Eye (tissue), 1 donor: ENCODE measurements at places on chromosomes 13 and 19.
A peak's percentile ranks its signal among the peaks of the same experiment; 100 is the strongest.

DNA sequence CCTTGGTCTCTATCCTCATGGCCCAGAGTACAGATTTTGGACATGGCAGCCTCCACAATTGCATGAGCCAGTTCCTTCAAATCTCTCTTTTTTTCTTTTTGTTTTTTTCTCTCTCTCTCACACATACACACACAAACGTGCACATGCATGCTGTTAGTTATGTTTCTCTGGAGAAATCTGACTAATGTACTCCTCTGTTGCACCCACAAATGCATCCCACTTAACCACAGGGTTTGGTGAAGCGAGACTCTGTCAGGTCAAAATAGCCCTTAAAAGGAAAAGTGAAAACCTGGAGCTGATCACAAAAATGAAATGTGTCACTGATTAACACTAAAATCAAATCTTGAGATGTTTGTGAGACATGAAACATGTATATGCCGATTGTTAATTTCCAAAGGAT is 374.6 kb upstream of the ARGLU1 start:
- no peak for DNase-seq

- DNase-seq: no peak
These were observed 35.2 kb upstream of the SLC46A3 start for GRCh38 chr13:28753946-28754345.

DNA sequence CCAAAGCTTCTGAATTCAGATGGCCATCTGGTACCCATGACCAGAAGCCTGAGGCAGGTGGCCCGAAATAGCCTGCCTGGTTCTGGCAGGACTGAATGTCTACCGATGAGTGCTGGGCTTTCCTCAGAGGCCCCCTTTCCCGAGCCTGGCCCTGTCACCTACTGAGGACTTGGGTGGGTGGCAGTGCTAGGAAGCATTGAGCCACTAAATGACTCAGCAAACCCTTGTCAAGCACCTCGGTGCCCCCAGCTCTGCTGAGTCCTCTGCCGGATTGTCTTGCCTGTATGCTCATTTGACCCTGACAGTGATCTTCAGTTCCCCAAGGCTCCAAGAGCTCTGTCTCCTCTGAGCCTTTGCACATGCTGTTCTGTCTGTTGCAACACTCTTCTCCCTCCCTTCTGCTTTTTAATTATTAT is 17.9 kb downstream of the PPP1R37 start:
- DNase-seq: no peak

- peak; percentile 71 for DNase-seq
These were observed 33.9 kb upstream of the CEACAM21 start for GRCh38 chr19:41541990-41542584.

- DNase-seq: no peak
These were observed 74.5 kb downstream of the ZIC5 start for GRCh38 chr13:99897076-99897440.

- no peak for DNase-seq
These were observed 24.6 kb downstream of the XPO4 start for GRCh38 chr13:20877902-20878301.

DNA sequence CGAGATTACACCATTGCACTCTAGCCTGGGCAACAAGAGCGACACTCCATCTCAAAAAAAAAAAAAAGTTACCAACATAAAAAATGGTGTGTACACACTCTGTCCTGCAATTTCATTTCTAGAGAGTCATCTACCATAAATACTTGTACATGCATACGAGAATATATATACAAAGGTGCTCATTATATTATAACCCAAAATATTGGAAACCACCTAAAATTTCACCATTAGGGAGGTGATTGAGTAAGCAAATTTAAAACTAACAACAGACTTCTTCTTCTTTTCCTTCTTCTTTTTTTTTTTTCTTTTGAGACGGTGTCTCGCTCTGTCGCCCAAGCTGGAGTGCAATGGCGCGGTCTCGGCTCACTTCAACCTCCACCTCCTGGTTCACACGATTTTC is 7.4 kb upstream of the C5AR1 start:
- no peak for DNase-seq

GRCh38 chr13:24348797-24349515 is 39.6 kb downstream of the C1QTNF9 start:
- DNase-seq: no peak

- no peak for DNase-seq
These were observed 4.8 kb upstream of the CTXN1 start for GRCh38 chr19:7930765-7931164.

- DNase-seq: no peak
These were observed 121.8 kb downstream of the URI1 start for GRCh38 chr19:30063650-30064347.

DNA sequence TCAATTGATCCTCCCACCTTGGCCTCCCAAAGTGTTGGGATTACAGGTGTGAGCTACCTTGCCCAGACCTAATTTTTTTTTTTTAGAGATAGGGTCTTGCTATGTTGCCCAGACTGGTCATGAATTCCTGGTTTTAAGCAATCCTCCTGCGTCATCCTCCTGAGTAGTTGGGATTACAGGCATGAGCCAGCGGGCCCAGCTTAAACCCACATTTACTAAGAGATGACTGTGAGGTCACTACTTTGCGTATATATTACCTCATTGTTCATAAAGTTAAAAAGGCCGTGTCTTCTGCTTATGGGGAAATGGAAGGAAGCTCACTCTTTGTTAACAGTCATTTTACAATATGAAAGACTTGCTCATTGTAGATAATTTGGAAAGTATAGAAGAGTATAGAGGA is 39.6 kb upstream of the C1QTNF9 start:
- no peak for DNase-seq

DNA sequence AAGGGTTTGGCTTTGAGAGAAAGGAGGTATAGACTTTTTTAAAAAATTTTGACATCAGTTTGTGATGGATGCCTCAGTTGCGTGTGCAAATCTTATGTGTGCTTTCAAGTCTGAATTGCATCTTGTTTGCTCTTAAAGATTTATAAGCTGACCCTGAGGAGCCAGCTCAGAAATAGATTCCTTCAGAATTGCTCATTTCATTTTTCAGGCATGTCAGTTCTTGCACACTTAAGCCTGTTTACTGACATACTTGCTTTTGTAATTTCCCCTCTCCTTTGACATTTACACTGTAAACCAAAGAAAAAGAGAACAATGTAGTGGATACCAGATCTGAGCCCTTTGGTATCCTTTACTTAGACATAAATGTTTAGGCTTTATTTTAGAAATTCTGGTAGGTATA is 87.6 kb downstream of the RNF17 start:
- peak; percentile 3 for DNase-seq

DNA sequence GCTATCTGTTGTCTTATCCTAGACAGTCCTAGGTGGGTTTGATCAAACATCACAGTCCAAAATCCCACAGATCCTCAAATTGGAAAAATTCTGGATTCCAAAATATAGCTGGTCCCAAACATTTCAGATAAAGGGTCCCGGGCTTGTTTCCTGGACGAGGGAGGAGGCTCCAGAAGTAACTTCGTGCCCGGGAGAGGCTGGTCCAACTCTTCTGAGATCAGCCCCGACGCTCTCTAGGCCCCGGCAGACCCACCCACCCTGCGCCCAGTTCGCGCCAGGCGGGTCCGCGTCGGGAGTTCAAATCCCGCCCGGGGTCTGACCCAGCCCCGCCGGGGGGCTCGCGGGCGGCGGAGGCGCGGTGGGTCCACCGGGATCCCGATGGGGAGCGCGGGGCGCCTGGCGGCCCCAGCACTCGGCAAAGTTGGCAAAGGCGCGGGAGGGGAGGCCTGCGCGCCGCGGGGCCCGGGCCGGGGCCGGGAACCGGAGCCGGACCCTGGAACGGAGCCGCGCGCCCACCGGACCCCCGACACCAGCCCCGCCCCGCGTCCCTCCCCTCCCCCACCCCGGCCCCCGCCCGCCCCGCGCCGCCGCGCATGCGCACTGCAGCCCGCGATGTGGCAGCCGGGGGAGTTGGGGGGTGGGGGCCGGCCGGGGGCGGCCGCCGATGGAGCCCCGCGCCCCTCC is 513 bp downstream of the MIER2 start:
- DNase-seq: peak; percentile 49

DNA sequence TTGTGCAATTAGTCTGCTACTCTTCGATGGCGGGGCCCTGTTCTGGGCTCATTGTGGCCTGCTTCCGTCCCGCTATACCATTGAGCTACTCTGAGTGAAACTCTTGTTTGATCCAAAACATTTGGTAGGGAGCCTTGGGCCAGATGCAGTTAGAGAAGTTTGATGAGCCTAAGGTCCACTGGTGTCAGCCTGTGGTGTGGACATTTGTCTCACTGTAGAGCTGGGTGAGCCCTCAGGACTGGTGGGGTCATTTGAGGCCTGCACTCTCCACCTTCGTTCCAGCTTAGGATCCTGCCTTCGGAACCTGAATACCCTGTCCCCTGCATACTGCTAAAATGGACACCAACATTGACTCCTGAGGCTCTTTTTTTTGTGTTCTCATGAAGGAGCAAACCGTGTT is 6.9 kb downstream of the UBAC2 start:
- DNase-seq: no peak
